ENCODE measurements at places on chromosomes 16 and 17.

- no peak for DNase-seq
These were observed 9.4 kb upstream of the ENGASE start for GRCh38 chr17:79065105-79065670.

- DNase-seq = no peak
These were observed 42.2 kb upstream of the KPNB1 start for GRCh38 chr17:47607481-47607880.

DNA sequence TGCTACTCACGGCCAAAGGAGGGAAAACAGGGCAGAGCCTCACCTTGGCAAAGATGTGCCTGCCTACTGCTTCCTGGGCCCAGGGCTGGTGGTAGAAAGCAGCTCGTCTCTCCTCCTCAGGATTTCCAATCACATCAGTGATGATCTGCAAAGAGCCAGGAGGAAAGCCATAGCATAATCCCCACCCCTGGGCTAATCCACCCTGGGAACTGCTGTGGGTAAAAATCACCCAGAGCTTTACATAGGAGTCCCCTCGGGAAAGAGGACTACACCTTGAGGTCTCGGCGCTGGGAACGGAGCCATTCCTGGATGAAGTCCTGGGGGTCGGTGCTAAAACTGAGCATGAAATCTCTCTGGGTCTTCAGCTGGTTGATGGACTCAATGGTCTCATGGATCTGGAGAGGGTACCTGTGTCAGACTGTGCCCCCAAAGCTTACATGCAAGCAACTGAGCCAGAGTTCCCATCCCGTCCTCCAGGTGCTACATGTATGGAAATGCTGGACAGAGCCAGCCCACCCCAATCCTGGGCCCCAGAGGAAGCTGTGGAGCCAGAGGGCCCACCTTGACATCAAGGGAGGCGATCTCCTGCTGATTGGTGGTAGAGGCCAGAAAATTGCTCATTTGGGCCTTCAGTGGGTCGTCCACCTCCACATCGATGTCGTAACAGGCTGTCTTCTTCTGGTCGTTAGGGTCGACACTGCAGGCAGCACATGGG lies 5.7 kb upstream of the FTSJ3 start:
- DNase-seq = no peak

- DNase-seq = no peak
These were observed 5.2 kb downstream of the ITGA3 start for GRCh38 chr17:50060951-50061712.

GRCh38 chr16:56278196-56278855 lies 87.0 kb downstream of the GNAO1 start:
- DNase-seq = no peak

DNA sequence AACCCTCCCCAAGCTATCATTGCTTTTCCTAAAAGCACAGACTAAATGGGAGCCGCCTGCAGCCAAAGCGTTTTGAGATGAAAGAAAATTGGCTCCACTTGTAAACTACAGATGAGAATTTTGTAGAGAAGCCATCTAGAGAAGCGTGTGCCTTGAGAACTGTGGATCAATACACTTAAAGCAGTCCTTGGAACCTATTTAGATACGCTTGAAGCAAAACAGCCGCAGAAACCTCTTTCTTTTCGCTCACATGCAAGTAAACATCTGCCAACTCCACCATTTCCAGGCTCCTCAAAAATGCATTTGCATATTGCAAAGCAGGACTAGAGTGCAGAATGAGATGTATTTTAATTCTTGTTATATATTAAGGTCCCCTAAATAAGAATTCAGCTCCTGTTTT lies 13.1 kb downstream of the KIAA0513 start:
- DNase-seq = no peak

GRCh38 chr17:63621684-63622573 lies at the start of gene MAP3K3:
Gene MAP3K3 (plus strand): TSS chr17:63622417. CDS start chr17:63622760, 343 bp downstream.
- peak; percentile 97 for DNase-seq

All from GOT3 (cell line).